ENCODE measurements at places on chromosomes 2 and 18. TPM values are rescaled to one million over a fixed set of nuclear protein-coding genes. Genes with fewer than 3 reads are reported as not detected.

- no peak for DNase-seq
These were observed 9.2 kb downstream of the COX7A2L start for GRCh38 chr2:42351864-42352263.

DNA sequence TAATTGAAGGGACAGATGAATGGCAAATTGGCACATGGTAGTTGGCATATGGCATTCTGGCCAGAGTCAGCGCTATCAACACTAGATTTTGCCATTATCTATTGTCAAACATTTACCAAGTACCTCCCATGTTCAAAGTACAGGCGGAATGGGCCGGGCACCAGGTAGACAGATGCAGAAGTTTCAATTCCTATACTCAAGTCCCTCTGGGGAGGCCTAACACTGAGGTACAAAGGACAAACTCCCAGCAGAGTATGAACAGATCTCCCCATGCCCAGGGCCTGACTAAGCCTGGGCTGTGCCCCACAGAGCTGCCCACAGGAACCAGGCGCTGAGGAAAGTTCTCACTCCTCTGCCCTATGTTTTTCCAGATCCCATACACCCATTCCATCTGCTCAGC is 257.5 kb upstream of the KLHL29 start:
- DNase-seq = no peak

- no peak for DNase-seq
These were observed 495.8 kb upstream of the ACVR2A start for GRCh38 chr2:147348931-147349555.

The GRHL1 gene
- total RNA-seq = 0.27 TPM

The GPR55 gene
- not detected for total RNA-seq

The PTPRN gene
- 6.7 TPM for total RNA-seq

The ELAC1 gene
- 8.0 TPM for total RNA-seq

The RAPGEF4 gene
- not detected for total RNA-seq

All from HFFc6 (cell line).